Bronchial epithelial cell (primary cell): ENCODE measurements at places on chromosomes 11 and 22.

- DNase-seq = peak; percentile 51
Observed at GRCh38 chr22:23183061-23183698, 2.9 kb downstream of the BCR start.

- peak; percentile 89 for DNase-seq
Observed at GRCh38 chr22:45608763-45609180, 62.9 kb upstream of the ATXN10 start.

DNA sequence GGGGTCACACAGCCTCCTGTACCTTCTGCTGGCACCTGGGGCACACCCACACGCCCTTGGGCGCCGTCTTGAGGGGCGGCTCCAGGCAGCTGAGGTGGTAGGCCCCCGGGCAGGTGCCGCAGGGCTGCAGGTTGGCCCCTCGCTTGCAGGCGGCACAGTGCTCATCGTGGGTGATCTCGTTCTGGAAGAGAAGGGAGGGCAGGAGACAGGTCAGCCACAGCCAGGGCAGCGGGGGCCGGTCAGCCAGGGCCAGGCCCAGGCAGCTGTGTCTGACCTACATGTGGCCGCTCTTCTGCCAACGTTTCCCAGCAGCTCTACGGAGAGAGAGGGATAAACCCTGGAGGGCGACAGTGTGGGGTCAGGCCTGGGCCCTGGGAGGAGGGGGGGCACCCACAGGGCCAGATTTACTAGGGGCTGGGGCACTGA lies 121.9 kb downstream of the PHF21B start:
- no peak for DNase-seq

GRCh38 chr11:27701355-27702105 lies 1.3 kb upstream of the BDNF start:
- no peak for DNase-seq

- peak; percentile 37 for DNase-seq
Observed at GRCh38 chr11:10856689-10857458, 979 bp downstream of the ZBED5 start.

DNA sequence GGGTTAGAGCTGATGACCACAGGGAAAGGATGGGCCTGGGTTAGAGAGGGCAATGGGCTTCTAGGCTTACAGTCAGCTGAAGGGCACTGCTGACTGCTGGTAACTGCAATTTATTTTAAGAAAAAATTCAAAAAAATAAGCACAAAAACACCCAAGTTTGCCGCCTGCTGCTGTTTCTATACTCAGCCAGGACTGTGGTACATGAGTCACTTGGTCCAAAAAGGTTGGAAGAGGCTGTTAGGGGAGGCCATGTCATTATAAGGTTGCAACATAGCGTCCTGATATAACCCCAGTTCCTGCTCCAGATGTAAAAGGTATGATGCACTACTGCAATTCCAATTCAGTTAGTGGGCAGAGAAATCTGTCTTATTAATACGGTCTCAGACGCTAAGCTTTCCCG lies 98.9 kb downstream of the ETS1 start:
- DNase-seq = peak; percentile 89

- peak; percentile 89 for DNase-seq
Observed at GRCh38 chr22:45207981-45208664, 32.6 kb downstream of the KIAA0930 start.

DNA sequence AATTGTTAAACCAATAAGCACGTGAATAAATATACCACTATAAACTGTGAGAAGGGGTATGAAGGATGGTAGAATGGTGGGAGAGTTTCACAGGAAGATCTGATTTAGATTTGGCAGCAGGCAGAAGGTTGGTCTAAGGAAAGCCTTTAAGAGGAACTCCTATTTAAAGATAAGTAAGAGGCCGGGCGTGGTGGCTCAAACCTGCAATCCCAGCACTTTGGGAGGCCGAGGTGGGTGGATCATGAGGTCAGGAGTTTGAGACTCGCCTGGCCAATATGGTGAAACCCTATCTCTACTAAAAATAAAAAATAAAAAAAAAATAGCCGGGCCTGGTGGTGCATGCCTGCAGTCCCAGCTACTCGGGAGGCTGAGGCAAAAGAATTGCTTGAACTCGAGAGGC lies 45.8 kb upstream of the CXCR5 start:
- DNase-seq = no peak

DNA sequence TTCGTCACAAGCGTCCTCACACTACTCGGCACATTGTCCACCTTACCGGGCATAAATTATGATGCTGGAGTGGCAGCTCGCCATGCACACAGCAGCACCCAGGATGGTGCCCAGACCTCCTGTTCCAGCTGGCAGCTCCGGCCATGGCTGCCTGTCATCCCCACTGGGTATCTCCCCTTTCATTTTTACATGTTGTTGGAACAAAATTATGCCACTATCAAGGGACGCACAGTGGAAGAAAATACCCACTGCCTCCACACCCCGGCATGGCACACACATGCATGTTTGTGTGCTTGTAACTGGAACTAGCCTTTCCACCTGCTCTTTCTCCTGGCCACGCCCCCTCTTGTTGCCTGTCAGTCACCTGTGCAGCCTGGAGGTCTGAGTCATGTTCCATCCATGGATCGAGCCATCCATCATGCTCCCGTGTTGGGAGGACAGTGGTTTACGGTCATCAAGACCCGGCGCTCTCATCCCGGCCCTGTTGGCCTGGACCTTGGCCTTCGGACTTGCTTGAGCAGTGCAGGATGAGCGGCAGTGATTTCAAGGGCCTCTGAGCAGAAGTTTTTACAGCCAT lies 1069.6 kb downstream of the BRD1 start:
- DNase-seq = no peak

DNA sequence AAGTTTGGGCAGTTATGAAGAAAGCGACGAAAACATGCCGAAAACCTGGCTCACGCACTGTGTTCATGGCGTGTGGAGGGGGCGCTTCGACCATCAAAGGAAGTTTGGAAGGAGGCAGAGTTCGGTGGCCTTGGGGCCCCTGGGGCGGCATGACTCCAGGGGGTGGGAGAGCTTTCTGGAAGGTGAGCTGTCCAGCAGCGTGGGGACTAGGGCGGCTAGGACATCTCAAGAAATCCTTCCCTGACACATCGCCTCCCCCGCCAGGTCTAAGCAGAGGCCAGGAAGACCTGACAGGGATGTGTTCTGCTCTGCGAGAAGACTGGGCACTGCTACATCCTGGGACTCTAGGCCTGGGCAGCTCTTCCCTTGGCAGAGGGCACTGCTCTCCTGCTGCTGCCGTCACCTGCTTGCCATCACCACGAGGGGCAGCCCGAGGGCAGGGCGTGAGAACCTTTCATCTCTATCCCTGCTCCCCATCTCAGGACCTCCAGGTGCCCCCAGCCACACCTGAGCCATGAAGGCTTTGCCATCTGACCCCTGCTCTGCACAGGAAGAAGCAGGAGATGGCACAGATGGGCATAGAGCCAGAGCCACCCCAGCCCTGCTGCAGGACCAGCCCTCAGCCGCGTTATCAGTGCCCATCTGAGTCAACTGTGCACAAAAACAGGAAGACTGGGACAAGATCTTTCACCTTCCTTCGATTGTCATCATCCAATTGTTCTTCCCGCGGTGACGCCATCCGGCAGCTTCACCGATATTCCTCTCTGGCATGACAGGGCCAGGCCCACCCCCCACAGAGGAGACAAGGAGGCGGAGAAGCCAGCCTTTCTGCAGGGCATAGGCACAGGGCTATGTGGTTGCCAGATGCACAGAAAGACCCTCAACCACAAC lies 12.7 kb downstream of the LINC01488 start:
- no peak for DNase-seq

DNA sequence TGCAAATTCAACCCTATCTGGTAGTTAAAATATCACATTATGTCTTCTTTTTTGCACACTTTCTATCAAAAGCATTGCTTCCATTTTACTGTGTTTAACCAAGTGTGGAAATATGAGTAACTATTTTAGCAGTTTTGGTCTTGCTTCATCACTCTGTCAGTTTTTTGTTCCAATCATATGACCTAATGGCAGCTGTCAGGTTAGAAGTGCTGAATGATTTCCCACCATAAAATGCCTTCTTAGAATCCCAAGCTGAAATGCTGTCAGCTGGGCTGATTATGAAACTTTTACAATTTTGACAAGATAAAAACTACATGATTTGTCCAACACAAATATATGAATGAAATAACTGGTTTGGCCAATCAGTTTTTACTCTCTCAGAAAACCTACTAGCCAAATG lies 1654.6 kb upstream of the RAG2 start:
- DNase-seq = peak; percentile 0

GRCh38 chr11:58770627-58771457 lies 39.1 kb upstream of the GLYAT start:
- DNase-seq = peak; percentile 95

GRCh38 chr11:32531528-32531927 lies 52.1 kb upstream of the EIF3M start:
- DNase-seq = peak; percentile 76

DNA sequence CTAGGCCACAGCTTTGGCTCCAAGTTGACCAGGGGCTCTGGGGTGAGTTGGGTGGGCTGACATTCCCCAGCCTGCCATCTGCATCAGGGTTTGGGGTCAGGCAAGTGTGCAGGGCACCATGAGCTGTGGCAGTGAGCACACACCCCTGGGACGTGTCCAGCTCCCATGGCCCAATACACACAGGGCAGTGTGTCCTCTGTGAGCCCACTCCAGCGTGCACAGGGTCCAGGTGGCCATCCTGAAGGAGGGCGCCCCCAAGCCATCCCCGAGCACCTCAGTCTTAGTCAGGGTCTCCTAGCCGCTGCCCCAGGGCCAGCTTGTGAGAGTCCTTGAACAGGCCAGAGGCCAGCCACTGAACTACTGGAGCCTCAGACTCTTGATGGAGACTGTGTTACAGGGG lies 1.2 kb upstream of the FGF3 start:
- no peak for DNase-seq

GRCh38 chr11:40514124-40514523 lies 945.3 kb downstream of the LRRC4C start:
- peak; percentile 63 for DNase-seq

DNA sequence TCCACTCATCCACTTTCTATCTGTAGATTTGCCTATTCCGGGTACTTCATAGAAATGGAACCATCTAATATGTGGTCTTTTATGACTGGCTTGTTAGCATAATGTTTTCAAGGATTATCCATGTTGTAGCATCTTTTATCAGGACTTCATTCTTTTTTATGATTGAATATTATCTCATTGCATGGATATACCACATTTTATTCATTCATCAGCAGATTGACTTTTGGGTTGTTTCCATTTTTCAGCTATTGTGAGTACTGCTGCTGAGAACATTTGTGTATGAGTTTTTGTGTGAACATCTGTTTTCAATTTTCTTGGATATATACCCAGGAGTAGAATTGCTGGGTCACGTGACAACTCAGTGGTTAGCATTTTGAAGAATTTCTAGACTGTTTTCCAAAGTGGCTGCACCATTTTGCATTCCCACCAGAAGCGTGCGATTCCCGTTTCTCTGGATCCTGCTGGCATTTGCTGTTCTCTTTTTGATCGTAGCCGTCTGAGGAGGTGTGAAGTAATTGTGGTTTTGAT lies 8.9 kb downstream of the DERL3 start:
- no peak for DNase-seq

DNA sequence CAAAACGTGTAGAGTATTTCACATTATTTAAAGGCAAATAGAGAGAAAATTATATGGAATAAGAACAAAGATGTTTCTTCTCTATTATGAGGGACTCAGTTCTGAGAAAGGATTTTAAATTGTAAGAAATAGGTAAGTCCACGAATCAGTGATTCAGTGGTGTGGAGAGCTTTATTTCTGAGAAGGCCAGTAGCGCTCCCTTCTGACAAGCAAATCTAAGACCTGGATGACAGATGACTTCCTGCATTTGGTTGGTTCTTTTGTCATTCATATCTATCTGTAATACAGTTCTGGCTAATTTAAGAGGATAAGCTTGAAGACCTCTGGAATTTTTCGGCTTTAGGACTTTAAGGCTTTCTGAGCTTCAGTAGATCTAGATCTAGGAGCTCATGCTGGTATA lies 7.0 kb downstream of the CD3E start:
- peak; percentile 33 for DNase-seq

DNA sequence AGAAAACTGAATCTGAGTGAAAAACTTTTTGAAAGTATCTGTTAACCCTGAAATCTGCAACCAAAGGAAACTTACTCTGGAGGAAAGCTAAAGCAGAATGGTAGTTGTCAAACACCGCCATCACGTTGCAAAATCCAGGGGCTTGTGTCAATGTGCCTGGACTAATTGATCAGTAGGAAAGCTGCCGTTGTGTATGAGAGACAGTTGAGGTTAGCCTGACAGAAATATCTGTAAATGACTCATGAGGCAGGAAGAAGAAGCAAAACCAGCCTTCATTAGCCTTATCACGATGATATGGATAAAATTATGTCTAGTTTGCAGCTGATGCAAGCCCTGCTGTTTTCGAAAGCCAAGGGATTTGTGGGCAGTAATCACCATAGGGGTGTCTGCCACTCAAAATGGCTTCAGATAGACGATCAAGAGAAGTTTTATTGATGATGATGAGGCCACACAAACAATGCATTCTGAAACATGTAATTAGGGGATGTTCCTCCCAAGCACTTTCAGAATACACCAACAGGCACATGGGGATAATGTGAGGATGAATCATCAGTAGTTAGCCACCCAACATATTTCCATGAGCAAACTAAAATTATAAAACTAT lies 8.9 kb downstream of the SCGB1A1 start:
- peak; percentile 13 for DNase-seq

DNA sequence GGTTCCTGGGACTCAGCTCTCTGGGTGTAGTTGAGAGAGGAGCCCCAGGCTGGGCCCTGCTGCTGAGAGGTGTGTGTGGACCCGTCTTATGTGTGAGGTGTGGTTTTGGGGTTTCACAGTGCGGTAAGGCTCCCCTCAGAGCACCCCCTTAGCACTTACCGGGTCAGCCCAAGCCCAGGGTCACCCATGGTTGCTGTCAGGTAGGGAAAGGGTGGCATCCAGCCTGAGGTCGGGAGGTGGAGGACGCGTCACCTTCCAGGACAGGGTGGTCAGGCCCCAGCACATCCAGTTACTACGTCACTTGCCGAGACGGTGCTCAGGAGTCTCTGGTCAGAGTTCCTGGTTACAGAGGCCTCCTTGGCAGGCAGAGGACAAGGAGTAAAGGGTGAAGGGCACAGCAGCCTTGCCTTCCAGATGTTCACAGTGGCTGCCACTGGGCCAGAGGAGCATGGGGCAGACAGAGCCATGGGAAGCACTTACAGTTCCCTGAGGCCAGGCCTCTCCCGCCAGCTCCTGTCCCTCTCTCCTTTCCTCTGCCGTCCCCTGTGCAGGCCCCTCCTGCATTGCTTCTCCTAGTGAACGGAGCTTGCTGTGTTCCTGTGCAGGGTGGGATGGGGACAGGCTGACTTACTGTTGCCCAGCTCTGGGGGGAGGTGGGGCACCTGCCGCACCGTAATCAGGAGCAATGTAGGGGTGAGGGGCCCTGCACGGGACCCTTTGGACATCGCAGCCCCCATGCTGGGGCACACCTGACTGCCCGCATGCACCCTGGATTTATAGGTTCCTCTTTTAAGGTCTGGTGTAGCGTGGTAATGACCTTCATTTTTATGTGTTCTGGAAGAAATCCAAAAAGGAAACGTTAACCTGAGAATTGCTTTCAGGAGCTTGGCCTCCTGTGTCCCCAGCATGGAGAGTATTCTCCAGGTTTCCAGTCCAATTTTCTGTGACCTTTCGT lies 285.9 kb downstream of the TBC1D22A start:
- DNase-seq = no peak

- peak; percentile 60 for DNase-seq
Observed at GRCh38 chr11:130478204-130478701, 29.8 kb downstream of the ADAMTS15 start.

GRCh38 chr11:60118338-60118737 lies 29.9 kb downstream of the MS4A2 start:
- peak; percentile 9 for DNase-seq

GRCh38 chr22:11628651-11629511 lies 3899.1 kb upstream of the OR11H1 start:
- no peak for DNase-seq
